ENCODE measurements at places on chromosomes 2 and 18.

- no peak for DNase-seq
Observed at GRCh38 chr2:174577967-174578589, 19.5 kb downstream of the WIPF1 start.

DNA sequence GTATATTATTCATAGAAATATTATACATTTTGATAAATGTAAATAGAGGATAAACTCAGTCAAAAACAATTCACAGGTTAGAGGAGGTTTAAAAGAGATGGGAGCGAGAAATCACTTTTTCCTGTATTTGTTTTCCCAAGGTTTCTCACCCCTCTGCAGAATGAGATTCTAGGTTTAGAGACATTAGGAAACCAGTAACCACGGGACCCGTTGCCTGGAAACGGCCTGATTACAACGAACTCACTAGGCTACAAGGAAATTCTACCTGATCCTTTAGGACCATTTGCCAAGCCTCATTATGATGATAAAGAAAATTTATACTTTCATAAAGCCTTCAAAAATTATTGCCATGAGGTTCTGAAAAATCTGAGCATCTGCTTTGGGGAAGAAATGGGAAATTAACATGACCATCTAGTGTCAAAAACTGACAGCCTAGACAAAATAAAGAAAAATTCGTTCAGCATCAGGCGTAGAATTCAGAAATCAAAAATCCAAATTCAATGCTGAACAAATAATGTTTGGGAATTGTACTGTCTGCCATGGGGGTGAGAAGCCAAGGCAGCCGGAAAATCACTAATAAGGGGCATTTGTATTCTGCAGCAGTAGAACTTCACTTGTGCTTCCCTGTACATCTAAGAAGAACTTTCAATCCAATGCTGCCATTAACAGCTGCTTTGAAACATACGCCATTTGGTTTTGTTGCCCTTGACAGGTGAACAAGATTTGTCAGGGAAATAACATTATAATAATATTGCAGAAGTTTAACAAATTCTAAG, 262.3 kb downstream of the NRXN1 start:
- DNase-seq = peak; percentile 14

GRCh38 chr2:24672589-24672988, 120.6 kb downstream of the PTRHD1 start:
- DNase-seq = no peak

- no peak for DNase-seq
Observed at GRCh38 chr2:177265824-177266817, 1.6 kb upstream of the NFE2L2 start.

GRCh38 chr18:36372903-36373311, 75.4 kb downstream of the FHOD3 start:
- DNase-seq = no peak

DNA sequence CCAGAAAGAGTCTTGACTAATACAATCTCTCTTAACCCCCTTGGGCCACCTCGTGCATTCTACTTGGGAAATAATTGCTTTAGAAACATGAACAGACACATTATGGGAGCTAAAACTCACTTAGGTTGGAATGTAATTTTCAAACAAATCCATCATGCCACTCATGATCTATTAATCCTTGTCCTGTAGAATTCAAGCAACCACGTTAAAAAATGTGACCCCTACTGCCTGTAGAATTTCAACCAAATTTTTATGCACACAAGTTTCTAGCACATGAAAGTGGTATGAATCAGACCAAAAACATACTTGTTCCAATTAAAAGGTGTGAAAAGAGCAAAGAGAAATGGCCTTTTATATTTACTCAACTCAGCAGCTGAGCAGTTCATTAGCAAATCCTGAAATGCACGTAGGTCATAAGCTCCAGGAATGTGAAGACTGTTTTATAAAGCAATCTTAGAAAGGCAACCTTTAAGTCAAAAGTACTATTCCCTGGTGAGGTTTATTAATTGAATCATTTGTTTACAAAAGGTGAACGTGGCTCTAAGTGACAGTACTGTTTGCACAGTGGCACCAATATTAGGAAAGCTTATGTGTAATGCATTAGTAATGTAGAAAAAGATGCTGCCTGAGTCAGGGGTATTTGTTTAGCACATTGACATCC, 459.4 kb upstream of the UBE2E3 start:
- DNase-seq = peak; percentile 26

- DNase-seq = no peak
Observed at GRCh38 chr18:54606835-54607212, 15.8 kb downstream of the DYNAP start.

DNA sequence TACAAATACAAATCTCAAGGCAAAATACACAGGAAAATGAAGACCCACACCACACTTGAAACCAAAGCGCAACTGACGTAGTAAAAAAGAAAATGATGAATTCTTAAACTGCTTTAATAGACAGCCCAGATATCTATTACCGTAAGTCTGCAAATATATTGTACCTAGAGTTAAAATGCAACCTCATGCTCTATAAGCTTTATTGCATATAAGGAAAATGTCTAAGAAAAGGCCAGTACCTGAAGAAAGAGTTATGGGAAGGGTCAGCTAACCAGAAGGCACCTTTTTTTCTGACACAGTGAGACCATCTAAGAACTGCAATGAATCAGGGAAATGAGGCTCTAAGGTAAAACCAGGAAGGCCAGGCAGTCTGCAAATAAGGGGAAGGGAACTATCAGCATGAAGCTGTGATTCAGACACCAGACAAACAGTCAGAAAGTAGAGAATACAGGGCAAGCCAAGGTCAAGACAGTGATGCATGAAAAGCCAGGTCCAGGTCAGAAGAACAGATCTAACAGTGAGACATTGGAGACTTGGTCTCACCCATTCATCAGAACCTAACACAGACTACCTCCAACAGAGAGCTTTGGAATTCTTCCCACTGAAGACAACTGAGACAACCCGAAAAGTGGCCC, 46.9 kb downstream of the PDE11A start:
- no peak for DNase-seq

- no peak for DNase-seq
Observed at GRCh38 chr2:39923455-39923854, 144.4 kb upstream of the THUMPD2 start.

DNA sequence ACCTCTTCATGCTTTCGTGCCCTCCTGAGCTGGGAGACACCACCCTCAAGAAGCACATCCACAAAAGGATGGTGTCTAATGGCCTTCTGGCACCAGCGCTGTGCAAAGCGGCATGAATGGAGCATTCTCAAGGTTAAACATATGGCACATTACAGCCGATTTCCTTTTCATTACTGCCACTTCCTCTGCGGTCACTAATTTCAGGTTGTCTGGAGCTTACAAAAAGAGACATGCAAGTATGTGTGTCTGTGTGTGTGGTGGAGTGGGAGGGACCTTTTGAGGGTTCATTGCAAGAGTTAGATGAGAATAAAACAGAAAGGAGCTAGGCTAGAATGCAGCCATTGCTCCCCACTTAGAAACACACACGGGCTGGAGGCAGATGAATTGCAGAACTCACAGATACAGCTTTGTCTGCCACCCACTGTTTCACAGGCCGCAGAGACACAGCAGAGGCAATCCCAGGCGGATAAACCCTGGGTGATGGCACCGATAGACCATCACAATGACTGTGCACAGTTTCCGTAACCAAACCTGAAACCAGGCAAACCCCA, 76.0 kb downstream of the TGIF1 start:
- no peak for DNase-seq

DNA sequence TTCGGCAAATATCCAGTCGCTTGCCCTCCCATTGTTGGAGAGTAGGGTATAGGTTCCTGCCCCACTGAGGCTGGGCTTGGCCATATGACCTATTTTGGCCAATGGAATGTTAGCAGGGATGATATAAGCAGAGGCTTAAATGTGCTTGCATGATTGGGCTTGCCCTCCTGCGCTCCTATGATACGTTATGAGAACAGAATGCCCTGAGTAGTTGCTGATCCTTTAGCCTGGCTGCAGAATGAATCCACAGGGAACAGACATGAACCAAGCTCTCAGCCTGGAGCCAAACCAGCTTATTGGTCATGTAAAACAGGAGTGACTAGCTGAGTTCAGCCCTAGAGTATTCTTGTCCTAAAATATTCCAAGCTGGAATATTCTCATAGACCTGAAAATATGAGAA, 34.8 kb upstream of the IMP4 start:
- no peak for DNase-seq

DNA sequence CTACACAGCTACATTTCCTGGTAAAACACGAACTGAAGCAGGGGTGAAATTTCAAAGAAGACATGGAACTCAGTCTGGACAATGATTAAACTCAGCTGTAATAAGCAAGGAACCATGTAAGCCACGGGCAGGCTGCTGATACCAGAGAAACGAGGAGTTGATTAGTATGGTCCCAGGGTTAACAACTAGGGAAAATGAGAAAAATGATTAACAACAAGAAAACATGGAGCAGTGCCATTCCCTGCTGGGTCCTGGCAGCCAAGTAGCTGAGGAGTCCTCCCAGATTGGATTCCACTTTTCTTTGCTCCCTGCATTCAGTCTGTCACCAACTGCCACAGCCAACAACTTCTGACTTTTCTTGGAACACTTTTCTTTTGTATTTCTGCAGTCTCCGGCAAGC, 517.0 kb upstream of the KLHL29 start:
- DNase-seq = no peak

DNA sequence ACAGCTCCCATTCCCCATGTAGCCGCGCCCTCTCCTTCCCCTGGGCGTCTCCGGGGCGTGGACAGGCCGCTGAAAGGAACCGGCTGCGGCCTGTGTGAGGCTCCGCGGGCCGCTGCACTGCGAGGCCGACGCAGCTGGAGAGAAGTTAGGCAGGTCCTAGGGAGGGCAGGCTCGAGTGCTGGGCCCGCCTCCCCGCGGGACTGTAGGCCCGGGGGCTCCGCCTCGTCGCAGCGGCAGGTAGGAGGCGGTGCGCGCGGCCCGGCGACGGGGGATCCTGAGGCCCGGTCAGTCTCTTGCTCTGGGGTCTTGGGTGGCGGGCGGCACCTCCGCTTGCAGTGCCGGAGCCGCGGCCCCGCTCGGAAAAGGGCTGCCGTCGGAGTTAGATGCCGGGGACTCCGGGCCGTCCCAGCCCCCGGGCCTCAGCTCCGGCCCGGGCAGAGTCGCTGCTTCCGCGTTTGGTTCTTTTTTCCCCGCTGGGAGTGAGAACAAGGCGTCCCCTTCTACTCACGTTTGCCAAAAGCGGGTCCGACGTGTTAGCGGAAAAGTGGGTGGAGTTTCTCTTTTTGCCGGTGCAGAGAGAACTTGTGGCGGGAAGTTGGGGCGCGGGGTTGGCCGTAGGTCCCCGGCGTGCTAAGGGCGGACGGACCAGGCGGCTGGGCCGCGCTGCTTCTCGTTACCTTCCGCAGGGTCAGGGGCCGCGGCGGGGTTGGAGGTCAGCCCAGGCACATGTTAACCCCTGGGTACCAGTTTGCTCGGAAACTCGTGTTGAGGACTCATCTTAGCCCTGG, at the start of gene VRK2:
Gene VRK2, plus strand, starts transcription at position 222 of the 788 bp plus-strand sequence. CDS start 2,026 bp downstream, outside the sequence.
- peak; percentile 83 for DNase-seq
